ENCODE measurements at places on chromosomes 5 and 9.
A peak's percentile ranks its signal among the peaks of the same experiment; 100 is the strongest.

GRCh38 chr9:98742325-98743280 lies 33.9 kb upstream of the GABBR2 start:
- no peak for DNase-seq

DNA sequence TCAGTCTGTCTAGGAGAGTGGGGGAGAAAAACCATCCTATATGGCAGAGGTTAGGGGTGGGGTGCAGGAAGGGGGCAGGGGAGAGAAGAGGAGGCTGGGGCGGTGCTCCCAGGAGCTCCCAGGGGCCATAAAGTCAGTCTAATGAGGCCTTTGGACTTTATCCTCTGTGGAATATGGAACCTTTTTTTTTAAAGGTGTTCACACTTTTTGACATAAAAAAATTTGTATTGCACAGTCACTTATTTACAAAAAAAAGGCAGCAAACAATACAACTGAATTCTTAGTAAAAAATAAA lies 51.9 kb upstream of the SYNPO start:
- no peak for DNase-seq

GRCh38 chr5:34898258-34898895 lies 16.9 kb downstream of the RAD1 start:
- DNase-seq, result peak; percentile 77

- no peak for DNase-seq
These were observed 9.7 kb upstream of the PPIC start for GRCh38 chr5:123046222-123046621.

- DNase-seq, result peak; percentile 19
These were observed 234.3 kb upstream of the ANKH start for GRCh38 chr5:15105799-15106393.

GRCh38 chr5:173612948-173613347 lies 3.5 kb downstream of the BOD1 start:
- DNase-seq, result no peak

GRCh38 chr5:171397190-171397589 lies 9.5 kb downstream of the NPM1 start:
- no peak for DNase-seq

GRCh38 chr9:133934482-133935232 lies 57.5 kb downstream of the VAV2 start:
- DNase-seq, result no peak

GRCh38 chr9:98191181-98191608 lies 1.2 kb downstream of the CORO2A start:
- DNase-seq, result no peak

DNA sequence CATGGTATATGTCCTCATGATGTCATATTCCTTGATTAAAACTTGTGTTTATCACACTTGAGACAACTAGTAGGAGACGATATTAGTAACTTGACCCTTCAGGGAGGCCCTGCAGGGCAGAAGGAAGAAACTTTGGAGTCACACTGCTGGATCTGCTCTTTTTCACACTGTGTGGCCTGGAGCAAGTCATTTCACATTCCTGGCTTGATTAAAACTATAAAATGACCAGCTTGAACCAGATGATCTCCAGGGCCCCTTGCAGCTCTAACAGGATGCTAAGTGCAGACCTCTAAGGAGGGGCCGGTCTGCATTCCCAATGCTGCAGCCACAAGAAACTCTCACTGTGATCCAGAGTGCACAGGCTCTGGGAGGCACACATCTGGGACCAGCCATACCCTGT lies 146.4 kb upstream of the ZNF366 start:
- DNase-seq, result no peak

GRCh38 chr5:158727136-158727535 lies 372.6 kb downstream of the EBF1 start:
- DNase-seq, result peak; percentile 76

GRCh38 chr9:16591092-16591491 lies 279.4 kb downstream of the BNC2 start:
- DNase-seq, result no peak

DNA sequence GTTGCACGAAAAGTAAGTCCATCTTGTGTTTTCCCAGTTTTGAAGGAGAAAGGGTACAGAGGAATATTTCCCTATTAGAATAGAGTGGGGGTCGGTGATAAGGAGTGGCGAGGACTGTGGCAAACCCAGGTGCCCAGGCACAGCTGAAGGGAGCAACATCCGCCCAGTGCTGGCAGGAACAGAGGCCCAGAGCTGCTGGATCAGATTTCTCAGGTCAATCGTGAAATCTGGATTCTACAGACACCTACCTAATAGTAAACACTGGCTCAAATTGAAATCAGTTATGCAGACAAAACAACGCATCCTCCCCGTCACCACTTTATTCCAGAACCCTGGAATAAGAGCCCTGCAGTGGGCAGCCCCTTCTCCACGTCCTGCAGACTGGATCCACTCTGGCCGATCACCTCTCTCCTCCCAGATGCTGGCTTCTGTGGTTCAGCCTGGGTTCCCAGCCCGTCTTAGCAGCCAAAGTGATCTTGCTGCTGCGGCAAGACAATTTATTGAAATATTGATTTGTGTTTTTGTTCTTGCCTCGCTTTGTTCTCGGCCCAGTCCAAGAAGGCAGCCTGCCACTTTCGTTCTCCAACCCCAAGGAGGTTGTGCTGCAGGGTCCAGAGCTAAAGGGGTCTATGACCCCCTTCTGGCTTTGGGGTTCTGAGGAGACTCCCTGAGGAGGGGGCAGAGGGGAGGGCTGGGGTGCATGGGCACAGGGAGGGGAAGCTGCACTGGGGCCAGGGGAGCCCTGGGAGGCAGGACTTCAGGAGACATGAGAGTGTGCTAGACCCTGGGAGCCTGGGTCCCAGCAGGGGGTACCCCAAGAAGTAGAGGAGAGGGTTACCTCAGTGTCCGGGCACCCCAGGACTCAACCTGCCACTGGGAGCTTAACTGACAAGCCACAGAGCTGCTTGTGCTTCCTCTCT lies 103.3 kb downstream of the ZNF354C start:
- DNase-seq, result no peak

GRCh38 chr5:119328753-119329602 lies 26.8 kb upstream of the TNFAIP8 start:
- no peak for DNase-seq

DNA sequence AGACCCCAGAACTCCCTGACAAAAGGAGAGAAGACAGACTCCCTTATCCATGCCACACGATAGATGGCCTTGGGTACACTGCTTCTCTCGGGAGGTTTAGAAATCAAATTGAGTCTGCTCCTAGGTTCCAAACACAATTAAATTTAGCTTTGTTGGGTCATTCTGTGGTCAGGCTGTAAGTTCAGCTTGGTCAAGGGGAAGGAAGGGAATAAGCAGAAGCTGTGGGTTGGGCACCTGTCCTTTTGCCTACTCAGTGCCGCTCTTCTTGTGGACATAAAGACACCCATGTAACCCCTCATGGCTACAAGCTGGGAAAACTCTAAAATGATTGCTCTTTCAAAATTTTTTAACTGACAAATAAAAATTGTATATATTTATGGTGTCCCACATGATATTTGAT lies 19.1 kb upstream of the AK3 start:
- DNase-seq, result no peak

GRCh38 chr9:83588256-83588655 lies 34.7 kb upstream of the IDNK start:
- no peak for DNase-seq

GRCh38 chr5:22465177-22465576 lies 388.0 kb downstream of the CDH12 start:
- DNase-seq, result no peak

DNA sequence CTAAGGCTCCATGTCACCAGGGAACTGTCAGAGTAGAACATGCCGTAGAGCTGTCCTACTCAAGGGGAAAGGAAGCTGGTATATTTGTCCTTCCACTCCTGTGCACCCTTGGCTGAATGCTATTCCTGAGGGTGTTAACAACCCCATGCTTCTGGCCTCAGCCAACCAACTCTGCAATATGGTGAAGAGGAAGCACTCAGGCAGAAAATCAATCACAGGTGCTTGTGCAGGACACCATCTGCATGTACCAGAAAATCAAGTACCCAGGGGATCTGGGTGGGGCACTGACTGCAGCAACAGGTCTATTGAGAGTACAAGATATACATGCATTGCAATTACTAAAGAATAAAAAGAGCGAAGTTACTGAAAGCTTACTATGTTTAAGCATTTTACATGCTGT lies 51.4 kb upstream of the NEK6 start:
- no peak for DNase-seq

- DNase-seq, result no peak
These were observed 68.1 kb upstream of the ERBIN start for GRCh38 chr5:65858316-65858715.

DNA sequence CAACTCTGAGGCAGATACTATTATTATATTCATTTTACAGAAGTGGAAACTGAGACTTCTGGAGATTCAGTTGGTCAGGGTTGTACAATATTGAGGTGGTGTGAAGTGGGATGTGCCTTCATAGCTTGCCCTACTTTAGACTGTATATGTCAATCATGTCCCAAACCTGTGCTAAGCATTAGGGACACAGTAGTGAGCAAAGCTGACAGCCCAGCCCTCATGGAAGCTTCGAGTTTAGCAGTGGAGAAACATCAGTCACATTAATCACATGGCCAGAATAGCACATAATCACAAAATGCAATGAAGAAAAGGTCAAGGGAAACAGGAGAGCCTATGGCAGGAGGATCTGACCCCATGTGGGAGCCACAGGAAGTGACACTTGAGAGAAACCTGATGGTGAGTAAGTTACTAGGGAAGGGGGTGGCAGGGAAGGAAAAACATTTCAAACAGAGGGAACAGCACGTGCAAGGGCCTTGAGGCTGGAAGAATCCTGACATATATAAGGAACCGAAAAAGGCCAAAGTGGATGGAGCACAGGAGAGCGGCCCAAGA lies 20.5 kb upstream of the RALGPS1 start:
- DNase-seq, result no peak

GRCh38 chr9:112753725-112754124 lies 3.2 kb downstream of the SNX30 start:
- DNase-seq, result peak; percentile 40

DNA sequence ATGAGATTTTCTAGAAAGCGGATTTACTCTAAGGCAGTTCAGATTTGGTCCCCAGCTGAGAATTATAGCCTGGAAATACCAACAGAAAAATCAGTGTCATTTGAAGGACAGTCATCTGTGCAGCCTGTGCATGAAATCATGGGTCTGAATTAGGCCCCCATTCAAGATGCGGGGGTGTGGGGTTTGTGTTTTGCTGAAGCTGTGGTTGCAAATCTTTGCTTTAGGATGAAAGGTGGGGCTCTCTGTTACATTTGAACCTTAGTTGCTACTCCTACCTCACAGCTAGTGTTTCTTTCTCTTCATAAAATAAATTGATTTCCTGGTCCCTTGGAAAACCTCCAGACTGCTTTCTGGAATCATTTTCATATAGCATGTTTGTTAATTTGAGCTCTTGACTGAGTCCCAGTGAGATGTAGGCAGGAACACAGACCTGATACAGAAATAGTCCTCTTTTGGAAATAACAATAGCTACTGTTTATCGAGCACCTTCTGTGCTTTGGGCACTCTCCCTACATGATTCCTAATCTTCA lies 4.8 kb upstream of the ABL1 start:
- DNase-seq, result no peak

GRCh38 chr9:135971892-135972291 lies 10.7 kb upstream of the UBAC1 start:
- DNase-seq, result no peak

GRCh38 chr5:98749046-98749445 lies 24.4 kb upstream of the RGMB start:
- DNase-seq, result no peak

Data from uterus (tissue), 4 donors.